ENCODE measurements at places on chromosomes 5 and 9.

DNA sequence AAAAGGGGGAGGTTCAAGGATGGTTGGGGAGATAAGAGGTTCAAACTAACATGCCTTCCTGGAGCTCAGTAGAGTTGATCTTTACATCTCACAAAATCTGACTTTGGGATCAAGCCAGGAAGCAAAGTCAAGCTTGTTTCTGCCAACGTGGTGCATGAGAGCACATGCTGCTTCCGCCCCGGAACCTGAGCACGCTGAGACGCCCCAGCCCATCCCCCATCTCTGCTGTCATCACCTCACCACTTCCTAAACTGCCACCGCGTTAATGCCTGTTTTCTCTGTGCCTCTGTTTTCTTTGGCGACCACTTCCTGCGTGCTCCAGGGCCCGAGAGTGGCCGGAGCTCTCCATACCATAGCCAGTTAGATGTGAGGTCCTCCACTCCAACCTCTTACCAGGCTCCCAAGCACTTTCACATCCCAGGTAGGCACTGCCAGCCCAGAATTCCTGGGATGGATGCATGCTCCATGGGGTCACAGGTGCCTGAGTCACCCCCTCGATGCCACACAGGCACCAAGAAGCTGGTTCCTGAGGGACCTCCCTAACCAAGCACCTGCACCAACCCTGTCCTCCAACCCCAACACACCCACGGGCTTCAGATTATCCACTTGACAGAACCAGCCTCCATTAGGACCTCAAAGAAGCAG lies 31.2 kb upstream of the AFAP1L1 start:
- DNase-seq: no peak

DNA sequence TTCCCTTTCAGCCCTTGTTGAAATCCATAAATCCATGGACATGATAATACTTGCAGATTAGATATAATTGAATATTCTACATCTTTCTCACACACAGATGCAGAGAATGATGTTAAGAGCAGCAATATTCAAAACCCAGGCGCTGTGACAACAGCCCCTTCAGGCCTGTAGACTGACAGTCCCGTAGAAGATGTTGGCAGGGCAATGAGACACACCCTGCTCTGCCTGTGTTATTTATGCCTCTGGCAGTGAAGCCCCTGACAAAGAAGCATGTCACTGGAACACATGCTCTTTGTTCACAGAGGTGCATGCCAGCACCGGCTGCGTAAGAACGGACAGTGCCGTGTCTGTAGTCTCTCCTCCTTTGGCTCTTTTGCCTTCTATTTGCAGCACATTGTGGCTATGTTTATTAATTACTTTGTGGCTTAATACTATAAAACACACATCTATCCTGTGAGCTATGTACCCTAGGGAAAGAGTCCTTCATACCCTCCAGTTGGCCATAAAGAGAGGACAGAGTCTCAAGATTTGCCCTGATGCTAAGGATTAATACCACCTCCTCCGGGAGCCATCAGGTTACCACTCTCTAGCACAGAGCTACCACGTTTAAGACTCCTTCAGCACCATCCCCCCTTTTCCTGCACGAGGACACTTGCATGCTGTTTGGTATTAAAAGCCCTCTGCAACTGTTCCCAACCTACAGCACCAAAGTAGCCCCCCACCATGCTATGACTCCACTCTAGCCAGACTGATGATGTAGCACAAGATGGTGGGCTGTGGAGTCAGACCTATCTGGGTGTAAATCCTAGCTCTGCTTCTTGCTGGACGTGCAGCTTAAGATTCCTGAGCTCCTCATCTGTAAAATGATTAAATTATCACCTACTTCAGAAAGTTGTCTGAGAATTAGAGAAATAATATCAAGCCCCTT lies 2.0 kb upstream of the ANP32B start:
- no peak for DNase-seq

- peak; percentile 82 for DNase-seq
These were observed 149.1 kb upstream of the KLF4 start for GRCh38 chr9:107638521-107639310.

GRCh38 chr9:18795947-18796671 lies 236.9 kb downstream of the SAXO1 start:
- peak; percentile 94 for DNase-seq

GRCh38 chr9:131574730-131575640 lies 29.7 kb downstream of the PRRT1B start:
- no peak for DNase-seq

DNA sequence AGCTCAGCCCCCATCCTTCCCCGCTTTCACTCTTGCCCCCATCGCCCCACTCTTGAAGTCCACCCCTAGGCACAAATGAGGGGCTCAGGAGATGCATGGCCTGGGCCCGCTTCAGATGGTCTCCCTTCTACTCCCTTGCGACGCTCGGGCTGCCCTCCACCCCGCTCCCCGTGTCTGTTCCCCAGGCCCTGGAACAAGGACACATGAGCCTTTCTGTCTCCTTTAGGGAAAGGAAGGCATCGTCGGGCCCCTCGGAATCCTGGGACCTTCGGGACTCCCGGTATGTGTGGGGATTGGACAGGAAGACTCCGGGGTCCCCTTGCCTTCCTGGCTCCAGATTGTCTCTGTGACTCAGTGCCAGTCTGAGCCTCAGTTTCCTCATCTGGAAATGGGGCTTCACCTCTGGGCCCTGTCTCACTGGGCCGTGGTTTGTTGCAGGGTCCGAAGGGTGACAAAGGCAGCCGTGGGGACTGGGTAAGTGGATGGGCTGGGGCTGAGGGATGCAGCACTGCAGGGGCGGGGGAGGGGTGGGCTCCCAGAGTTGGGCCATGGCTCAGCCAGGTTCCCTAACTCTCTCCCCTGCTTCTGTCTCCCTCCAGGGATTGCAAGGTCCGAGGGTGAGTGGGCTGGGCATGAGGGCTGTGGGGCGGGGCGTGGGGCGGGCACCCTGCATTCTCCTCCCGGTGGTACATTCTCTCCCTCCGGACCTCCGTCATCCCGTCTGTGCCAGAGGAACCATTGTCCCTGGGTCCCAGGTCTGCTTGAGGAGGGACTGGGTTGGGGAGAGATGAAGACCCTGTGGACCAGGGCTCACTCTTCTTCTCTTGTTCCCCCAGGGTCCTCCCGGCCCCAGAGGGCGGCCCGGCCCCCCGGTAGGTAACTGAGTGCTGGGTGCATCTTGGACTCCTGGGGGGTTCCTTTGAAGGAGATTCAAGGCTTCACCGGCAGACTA lies 21.8 kb upstream of the ORM1 start:
- DNase-seq: no peak

DNA sequence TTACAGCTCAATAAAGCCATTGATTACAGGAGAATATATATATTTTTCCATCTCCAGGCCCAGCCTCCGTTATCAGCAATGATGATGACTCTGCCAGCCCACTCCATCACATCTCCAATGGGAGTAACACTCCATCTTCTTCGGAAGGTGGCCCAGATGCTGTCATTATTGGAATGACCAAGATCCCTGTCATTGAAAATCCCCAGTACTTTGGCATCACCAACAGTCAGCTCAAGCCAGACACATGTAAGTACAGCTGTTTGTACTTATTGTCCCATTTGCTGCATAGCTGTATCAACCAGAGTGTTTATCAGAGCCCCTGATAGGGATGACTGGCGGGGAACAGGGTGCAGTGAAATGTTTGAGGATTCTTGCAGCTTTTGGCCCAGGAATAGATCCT lies 197.7 kb downstream of the NTRK2 start:
- DNase-seq: no peak

GRCh38 chr9:134773842-134774241 lies 106.8 kb upstream of the FCN2 start:
- DNase-seq: no peak

GRCh38 chr9:36049408-36049807 lies 12.7 kb downstream of the RECK start:
- no peak for DNase-seq

DNA sequence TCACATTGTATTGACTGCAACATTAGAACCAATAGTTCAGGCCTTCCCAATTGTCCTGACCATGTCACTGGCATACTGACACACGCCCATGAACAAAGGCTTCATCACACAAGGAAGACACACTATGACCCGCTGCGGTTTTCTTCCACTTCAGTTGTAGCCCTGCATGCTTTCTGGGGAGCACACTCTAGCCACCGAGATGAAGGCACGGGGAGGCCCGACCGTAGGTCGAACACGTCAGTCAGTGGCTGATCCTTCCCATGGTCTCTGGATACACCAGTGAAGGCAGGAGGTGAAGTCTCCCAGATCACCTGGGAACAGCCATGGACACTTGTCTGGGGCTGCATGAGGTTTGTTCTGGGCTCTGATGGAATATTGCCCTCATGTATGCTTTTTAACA lies 224.7 kb downstream of the FSTL4 start:
- DNase-seq: no peak

- no peak for DNase-seq
These were observed 50.7 kb downstream of the ARRDC3 start for GRCh38 chr5:91332267-91333045.

DNA sequence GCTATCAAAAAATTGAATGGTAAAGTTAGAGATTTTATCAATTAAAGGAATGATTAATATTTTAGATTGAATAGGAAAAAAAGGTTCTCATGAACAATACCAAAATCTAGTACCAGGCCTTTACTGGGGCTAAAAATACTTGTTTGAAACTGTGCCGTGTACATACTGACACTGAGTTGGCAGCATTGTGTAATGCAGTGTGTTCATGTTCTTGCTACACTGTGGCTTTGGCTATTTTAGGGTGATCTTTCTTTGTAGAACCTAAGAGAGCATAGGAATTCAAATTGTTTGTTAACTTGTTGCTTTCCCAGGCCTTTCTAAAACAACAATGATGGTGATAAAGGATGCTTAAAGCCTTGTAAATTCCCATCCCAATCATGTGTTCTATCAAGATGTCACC lies 80.9 kb downstream of the KIF4B start:
- DNase-seq: no peak

DNA sequence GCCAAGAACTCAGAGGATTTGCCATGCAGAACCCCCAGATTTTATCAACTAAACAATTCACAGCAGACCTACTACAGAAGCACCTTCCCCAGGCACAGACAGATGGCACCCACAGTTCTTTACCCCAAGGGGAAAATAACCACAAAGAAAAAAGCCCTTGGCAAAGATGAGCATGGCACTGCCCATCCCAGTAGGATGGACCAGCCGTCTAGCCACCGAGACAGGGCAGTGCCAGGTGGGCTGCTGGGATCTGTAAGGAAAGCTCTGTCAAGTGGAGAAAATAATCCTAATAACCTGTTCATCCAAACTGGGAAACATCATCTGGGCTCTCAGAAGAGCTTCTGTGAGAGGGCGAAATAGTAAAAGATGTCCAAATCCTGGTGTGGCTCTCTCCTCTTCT lies 130.0 kb downstream of the COL23A1 start:
- DNase-seq: peak; percentile 90

DNA sequence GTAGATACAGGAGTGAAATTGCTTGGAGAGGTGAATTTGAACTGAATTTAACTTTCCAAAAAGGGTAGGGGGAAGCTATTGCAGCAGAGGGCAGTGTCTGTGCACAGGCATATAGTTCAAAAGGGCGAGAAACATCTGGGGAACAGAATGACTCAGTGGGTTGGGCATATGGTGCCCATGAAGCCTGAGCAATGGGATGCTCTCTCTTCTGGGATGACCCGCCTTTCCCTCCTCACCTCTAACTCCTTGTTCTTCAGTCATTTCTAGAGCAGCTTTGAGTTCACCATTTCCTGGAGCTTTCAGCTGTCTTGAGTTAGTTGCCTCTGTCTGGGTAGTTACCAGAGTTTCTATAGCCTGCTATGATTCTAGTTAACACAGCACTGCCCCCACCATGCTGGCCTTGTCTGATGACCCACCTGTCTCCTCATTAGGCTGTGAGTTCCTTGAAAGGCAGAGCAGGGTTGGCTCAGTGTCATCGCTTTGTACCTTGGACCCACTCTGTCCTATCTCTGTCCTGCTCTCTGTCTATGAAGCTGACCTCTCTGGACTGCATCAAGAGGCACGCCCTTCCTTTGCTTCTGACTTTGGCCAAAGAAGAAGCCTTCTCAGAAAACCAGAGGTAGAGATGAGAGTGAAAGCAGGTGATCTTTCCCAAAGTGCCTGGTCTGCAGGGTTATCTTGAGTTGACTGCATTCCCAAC lies 299.6 kb upstream of the KLF4 start:
- no peak for DNase-seq

All from NCI-H524 (cell line).